Right hindlimb (tissue), 1 donor: ENCODE measurements at places on chromosomes 2 and 18.

- no peak for DNase-seq
These were observed 169.2 kb downstream of the ZFP36L2 start for GRCh38 chr2:43057026-43057741.

DNA sequence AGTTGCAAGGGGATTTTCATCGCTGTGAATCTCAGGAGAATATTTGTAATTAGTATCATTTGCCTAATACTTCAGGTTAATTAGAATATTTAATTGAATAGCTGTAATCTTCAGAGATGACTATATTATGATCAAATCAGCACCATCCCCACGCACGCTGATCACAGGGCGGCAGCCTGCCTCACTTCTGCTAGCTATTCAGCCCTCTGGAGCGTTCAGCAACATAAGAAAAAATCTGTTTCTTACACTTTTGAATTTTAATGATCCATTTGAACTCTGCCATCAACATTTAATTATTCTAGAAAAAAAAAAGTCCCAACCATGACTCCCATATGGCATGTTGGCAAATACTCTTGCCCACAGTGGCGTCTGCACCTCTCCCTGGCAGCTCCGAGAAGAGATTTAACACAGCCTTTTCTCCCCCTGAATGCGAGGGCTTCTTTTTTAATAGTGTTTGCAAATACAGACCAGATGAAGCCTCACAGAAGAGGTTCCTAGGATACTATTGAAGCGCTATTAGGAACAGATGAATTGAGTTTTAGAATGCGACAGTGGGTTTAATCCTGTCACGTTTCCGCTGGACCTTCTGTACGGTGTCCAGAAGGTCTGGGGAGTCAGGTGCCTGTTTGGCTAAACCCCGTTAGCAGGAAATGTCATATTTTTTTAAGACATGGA is 731.9 kb upstream of the SALL3 start:
- DNase-seq: no peak

DNA sequence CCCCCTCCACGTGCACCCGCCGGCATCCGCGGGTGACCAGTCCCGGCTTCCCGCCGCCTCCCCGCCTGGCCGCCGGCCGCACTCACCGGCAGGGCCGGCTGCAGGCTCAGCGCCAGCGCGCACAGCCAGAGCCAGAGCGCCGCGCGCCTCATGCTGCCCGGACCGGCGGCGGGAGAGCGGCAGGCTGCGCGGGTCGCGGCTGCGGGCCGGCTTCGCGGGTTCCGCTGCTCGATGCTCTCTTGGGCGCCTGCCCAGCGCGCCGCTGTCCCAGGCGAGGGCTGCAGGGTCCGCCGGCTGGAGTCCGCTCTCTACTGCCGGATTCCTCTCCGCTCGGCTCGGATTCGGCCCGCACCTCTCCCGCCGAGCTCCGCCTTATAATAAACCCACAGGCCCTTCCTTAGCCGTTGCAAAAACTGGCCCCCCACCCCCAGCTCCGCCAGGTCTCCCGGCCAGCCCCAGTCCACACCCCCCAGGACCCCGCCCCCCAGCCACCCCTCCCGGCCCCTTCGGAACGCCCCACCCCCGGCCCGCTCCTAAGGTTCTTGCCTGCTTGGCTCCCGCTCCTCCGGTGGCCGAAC is at the start of gene SDC1:
SDC1 (minus strand) TSS at position 415 of the 578 bp plus-strand sequence; CDS start at position 152, 263 bp downstream.
- DNase-seq: peak; percentile 84

DNA sequence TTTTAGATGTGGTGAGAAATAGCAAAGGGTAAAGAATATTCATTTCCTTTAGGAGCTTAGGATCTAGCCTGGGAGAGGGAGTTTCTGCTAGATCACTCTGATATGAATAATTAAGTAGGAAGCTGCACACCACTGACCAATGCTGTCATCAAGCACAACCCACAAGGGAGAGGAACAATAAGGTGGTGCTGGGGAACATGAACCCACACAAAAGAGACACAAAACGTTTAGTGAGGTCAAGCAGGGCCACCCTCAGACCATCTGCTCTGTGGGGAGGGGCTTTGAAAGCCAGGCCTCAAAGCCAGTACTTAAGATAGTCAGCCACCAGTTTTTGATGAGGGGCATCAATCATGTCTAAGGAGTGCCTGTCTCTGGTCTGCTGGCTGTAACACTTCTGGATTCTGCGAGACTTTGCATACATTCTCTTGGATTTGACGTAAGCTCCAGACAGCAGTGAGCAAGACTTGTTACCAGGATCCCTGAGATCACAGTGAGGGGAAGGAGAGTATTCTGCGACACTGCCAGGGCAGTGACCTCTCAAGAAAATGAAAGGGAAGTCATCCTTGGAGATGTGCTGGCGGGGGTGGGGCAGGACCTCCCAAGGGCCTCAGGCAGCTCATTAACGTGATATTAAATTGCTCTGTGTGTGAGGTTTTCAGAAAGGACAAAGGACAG is 127.0 kb downstream of the CCBE1 start:
- DNase-seq: no peak

DNA sequence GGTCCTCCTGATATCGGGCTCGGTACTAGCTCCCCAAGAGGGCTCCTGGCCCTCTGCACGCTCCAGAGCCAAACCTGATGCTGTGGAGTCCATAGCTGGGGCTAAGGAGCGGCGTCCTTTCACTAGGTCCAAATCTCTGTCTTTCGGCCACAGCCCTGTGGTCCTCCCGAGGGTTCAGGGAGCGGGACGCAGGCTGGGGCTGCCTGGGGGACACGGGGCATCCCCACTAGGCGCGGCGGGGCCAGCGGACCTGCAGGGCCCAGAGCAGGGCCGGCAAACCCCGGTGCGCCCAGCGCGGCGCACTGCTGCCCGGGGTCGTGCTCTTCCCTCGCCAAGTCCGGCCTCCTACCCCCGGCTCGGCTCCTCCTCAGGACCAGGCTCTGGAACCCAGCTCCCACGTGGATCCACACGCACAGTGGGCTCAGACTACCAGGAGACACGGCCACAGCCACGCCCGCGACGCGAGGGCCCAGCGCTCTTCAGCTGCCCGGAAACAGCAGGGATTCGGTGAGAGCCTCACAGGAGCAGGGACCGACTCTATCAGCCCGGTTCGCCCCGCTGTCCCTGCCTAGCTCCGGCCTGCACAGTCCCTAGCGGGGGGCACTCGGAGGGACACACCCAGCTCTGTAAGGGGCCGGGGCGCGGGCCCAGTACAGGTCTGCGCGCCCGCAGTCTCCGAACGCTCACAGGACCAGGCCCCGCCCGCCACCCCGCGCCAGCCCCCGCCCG is 593 bp downstream of the ZNF514 start:
- DNase-seq: peak; percentile 65

DNA sequence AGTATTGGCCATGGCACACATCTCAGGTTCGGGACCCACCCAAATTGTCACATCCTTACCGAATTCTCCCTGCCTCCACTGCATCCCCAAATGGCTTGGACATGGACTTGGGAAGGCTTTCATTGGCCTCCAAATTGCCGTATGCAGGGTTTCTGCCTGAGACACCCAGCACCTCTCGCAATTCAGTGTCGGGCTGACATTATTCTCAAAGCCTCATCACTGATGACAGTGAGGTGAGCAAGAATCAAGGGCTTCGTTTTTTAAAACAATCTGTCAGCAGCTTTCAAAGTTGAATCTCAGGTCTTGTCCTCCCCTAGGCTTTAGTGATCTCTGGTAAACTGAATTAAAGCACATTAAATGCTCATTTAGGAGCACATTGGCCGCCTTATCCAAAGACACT is 29.5 kb upstream of the TGFA start:
- DNase-seq: no peak

GRCh38 chr2:176027806-176028205 is 25.7 kb upstream of the LNPK start:
- no peak for DNase-seq

GRCh38 chr2:233267516-233268245 is 16.2 kb downstream of the ATG16L1 start:
- DNase-seq: no peak

GRCh38 chr18:66560094-66560493 is 43.8 kb downstream of the CDH19 start:
- no peak for DNase-seq

GRCh38 chr2:37394796-37395555 is 50.5 kb downstream of the QPCT start:
- DNase-seq: no peak

- no peak for DNase-seq
These were observed 107.4 kb downstream of the PDCL3 start for GRCh38 chr2:100670232-100670631.
